Thymus (tissue), 14 donors: ENCODE measurements at places on chromosomes 2 and 18. TPM values are rescaled to one million over a fixed set of nuclear protein-coding genes. Genes with fewer than 3 reads are reported as not detected.

DNA sequence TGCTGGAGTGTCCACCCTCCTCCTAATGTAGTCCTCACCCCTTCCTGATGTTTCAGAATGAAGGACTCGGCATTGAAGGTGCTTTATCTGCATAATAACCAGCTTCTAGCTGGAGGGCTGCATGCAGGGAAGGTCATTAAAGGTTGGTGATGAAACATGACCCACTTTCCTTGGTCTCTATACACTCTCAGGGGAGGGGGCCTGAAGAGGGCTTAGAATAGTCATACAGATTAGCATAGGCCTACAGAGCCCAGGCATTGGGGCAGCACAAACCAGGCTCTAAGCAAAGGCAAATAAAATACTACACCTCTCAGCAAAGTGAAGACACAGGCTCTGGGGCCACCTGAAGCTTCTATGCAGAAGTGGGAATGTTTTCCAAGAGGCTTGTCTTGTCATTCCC, 1.8 kb downstream of the IL36RN start:
- no peaks in the 10 kb centered on the region for H3K27me3 ChIP-seq
- H3K27ac ChIP-seq, result no peak overlapping the region
- no peak for DNase-seq
- no peaks in the 10 kb centered on the region for H3K4me1 ChIP-seq
- no peak overlapping the region for H3K4me3 ChIP-seq
- no peaks in the 10 kb centered on the region for H3K36me3 ChIP-seq

- no peak overlapping the region for H3K27ac ChIP-seq
- DNase-seq, result no peak
- no peaks in the 10 kb centered on the region for H3K36me3 ChIP-seq
Observed at GRCh38 chr2:239928391-239929350, 96.5 kb downstream of the NDUFA10 start.

ZAP70 gene
- total RNA-seq, result 160 TPM

- peaks cover 12% of the 10 kb centered on the region for H3K4me1 ChIP-seq
- no peak overlapping the region for H3K4me3 ChIP-seq
- H3K27ac ChIP-seq, result no peak overlapping the region
- H3K36me3 ChIP-seq, result no peaks in the 10 kb centered on the region
Observed at GRCh38 chr2:136015699-136016098, 30.3 kb upstream of the DARS1 start.

DNA sequence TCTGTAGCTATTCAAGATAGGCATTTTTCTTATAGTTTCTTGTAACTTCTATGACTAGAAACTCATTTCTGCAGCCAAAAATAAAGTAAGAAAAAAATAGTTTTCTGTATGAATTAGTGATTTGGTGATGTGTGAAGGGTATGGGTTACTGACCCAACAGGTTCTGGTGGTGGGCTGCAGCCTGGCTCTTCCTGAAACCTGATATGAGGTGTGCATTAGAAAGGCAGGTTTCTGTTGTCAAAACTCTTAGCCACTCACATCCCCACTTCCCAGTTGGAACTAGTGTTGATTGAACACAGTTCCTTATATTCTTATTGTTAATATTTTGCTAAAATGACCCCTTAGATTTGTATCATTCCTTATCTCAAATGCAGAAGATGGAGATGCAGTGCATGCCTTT, 330.8 kb downstream of the THSD7B start:
- DNase-seq, result no peak
- no peaks in the 10 kb centered on the region for H3K36me3 ChIP-seq
- no peak overlapping the region for H3K4me3 ChIP-seq
- no peaks in the 10 kb centered on the region for H3K27me3 ChIP-seq
- H3K4me1 ChIP-seq, result no peaks in the 10 kb centered on the region
- H3K27ac ChIP-seq, result no peak overlapping the region

CPLX4 gene
- total RNA-seq, result 0.05 TPM

CCDC68 gene
- 0.52 TPM for total RNA-seq

TBR1 gene
- 0.05 TPM for total RNA-seq

CHAC2 gene
- 8.1 TPM for total RNA-seq

DNA sequence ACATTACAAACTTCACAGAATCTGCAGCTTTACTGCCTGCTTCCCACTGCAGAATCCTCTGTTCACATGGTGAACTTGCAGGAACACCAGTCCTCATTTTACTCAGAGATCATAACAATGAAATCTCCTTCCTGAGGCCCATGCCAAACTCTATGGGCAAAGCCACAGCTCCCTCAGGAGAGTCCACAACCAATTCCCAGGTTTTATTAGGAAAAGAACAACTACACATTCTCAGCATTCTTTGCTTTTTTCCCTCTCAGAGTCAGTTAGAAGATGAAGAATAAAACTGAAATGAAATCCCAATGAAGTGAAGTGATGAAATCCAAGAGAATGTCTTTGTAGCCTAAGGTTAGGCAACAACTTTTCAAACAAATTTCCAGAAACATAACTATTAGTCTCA, 233.7 kb downstream of the DSEL start:
- no peak overlapping the region for H3K27ac ChIP-seq
- H3K36me3 ChIP-seq, result no peaks in the 10 kb centered on the region
- DNase-seq, result no peak
- no peak overlapping the region for H3K4me3 ChIP-seq
- no peaks in the 10 kb centered on the region for H3K27me3 ChIP-seq

KCNE4 gene
- total RNA-seq, result 0.71 TPM

DNA sequence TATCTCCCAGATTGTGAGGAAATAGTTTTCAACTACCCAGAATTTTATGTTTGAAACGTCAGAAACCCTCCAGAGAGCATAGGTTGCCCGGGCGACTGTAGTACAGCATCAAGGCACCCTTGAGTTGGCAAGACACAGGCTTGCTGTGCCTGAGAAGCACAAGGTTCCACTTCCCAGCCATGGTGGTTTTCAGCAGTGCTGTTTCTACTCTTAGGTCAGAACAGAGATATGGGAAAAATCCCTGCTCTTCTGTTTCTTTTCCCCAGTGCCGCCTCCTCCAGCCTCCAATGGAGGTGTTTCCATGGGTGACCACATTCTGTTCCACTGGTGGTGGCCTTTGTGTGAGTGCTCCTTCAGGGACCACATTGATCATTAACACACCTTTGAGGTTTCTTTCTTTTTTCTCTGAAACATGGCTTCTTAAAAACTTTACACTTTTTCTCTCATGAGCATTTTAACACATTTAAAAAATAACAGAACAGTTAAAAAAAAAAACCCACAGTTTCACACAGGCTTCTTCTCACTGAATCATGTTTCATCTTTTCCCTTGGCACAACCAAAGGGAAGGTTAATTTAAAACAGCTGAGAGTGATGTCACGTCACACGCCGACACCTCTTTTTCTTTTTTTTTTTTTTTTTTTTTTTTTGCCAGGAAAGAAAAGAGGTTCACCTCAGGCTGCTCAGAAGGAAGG, 229.3 kb upstream of the HDAC4 start:
- no peak for DNase-seq
- no peak overlapping the region for H3K4me3 ChIP-seq
- no peak overlapping the region for H3K27ac ChIP-seq
- no peaks in the 10 kb centered on the region for H3K27me3 ChIP-seq

DNA sequence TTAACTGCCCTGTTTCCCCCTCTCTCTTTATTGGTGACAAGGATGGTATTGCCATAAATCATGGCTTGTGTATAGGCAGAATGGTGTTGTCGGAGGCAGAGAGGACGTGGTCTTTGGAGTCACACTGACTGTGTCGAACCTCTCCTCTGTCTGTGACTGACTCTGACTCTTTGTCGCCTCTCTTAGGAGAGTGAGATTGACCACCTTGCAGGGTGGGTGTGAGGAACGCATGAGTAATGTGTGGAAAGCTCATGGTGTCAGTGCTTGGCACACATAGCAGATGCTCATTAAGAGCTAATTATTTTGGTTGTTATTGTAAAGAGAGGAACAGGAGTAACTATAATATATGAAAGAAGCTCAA, 145.6 kb downstream of the TTC27 start:
- no peaks in the 10 kb centered on the region for H3K36me3 ChIP-seq
- H3K27me3 ChIP-seq, result no peaks in the 10 kb centered on the region
- H3K27ac ChIP-seq, result no peak overlapping the region
- no peaks in the 10 kb centered on the region for H3K4me1 ChIP-seq

UGT1A10 gene
- total RNA-seq, result 0.09 TPM

NT5DC4 gene
- 0.85 TPM for total RNA-seq

DNA sequence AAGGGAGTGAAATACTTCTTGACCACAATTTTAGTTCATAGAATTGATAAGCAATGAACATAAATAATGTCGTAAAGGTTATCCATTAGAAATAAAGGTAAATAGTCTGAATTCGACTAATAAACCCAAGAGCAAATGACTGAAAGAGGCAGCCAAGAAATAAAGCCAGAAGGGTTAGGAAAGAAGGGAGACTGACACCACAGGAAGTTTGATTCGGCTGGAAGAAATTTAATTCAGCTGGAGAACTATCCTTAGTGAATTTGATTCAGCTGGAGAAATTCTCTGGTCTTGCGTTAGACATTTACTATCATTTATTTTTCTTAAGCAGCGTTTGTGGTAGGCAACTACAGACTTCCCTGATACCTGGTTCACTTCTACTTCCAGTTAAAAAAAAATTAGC, 429.6 kb downstream of the PID1 start:
- H3K27ac ChIP-seq, result no peak overlapping the region
- no peaks in the 10 kb centered on the region for H3K4me1 ChIP-seq
- H3K4me3 ChIP-seq, result no peak overlapping the region
- H3K36me3 ChIP-seq, result no peaks in the 10 kb centered on the region
- no peak for DNase-seq

- H3K4me3 ChIP-seq, result no peak overlapping the region
- no peak overlapping the region for H3K27ac ChIP-seq
- no peaks in the 10 kb centered on the region for H3K4me1 ChIP-seq
- H3K36me3 ChIP-seq, result no peaks in the 10 kb centered on the region
Observed at GRCh38 chr2:194363295-194363694, 1293.7 kb upstream of the SLC39A10 start.

DNA sequence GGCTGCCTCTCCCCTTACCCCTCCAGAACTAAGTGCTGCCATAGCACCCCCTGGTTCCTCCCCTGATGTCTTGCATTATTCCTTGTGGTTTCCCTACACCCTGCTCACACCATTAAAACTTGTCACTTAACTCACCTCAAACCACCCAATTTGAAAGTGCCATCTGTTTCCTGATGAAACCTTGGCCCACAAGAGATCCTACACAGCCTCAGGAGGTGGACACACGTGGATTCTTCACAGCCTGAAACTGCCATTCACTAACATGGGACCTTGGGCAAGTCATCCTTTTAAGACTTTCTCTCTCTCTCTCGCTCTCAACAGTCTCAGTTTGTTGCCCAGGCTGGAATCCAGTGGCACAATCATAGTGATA, 27.5 kb upstream of the FAM124B start:
- H3K27me3 ChIP-seq, result no peaks in the 10 kb centered on the region
- H3K4me1 ChIP-seq, result no peaks in the 10 kb centered on the region
- no peak overlapping the region for H3K4me3 ChIP-seq
- H3K27ac ChIP-seq, result no peak overlapping the region
- H3K36me3 ChIP-seq, result no peaks in the 10 kb centered on the region

GRCh38 chr2:239253701-239254436, 147.0 kb downstream of the HDAC4 start:
- H3K4me1 ChIP-seq, result peaks cover 68% of the 10 kb centered on the region
- no peak overlapping the region for H3K4me3 ChIP-seq
- DNase-seq, result no peak

THAP4 gene
- total RNA-seq, result 36.8 TPM

DNA sequence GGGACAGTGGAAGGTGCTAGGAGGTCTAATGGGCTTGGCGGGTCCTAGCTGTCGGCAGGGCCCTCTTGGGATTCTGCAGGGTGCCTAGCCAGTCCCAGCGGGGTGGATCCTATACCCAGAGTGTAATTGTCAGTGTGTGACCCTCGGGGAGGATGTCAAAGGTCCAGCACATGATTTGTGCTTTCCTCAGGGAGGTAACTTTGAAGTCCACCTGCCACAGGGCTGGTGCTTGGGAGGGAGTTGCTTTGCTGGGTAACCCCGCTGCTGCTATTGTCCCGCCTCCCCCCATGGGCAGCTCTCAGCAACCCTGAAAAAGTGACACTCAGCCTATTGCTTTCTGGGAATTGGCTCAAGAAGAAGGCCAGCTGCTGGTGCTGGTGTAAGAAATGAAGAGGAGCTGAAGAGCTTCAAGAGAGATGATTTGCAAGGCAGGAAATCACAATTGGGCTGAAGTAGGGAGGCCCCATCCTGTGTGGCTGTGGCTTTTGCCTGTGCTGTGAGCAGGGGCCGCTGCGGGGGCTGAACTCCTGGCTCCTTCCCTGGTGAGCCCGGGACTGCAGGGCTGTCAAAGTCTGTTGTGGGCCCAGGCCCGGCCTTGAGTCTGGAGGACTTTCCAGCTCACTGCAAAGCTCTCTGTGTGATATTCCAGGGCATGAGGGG, 36.4 kb downstream of the EMILIN2 start:
- peak; percentile 54 for DNase-seq
- no peaks in the 10 kb centered on the region for H3K36me3 ChIP-seq
- no peaks in the 10 kb centered on the region for H3K27me3 ChIP-seq
- H3K4me3 ChIP-seq, result no peak overlapping the region
- peaks cover 6% of the 10 kb centered on the region for H3K4me1 ChIP-seq
- H3K27ac ChIP-seq, result peak overlapping the region; percentile 83
